Tongue (tissue), 3 donors: ENCODE measurements at places on chromosomes 6 and 20.
A peak's percentile ranks its signal among the peaks of the same experiment; 100 is the strongest.

DNA sequence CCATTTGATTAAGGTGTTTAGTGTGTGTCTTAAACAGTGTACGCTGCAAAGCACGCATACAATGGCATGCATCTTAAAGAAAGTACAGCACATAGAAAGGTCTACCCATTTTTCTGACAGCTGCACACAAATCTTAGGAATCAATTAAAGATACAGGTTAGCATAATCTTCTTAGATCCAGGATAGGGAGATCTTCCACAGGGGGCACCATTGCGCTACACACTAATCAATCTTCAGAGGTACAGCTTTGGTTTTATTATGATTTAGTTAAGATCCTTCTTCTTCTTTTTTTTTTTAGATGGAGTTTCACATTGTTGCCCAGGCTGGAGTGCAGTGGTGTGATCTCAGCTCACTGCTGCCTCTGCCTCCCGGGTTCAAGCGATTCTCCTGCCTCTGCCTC, 63.7 kb upstream of the BEND3 start:
- peak; percentile 20 for DNase-seq

DNA sequence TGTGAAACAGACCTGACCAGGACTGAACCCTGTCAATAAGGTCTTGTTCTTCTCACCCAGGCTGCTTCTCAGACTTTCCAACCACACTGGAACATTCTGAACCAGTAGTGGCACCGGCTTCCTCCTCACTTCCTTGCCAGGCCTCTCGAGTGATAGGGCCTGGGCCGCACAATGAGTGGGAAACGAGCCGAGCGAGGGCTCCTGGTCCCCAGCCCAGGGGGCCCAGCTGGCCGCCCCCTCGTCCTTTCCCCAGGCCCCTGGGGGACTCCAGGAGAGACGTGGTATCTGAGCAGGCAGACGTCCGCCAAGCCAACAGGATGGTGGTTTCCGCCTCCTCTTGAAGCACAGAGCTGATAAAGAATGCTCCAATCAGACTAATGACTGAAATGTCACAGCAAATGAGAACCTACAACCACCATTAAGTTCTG, 117.9 kb downstream of the GMDS start:
- DNase-seq, result no peak

- no peak for DNase-seq
These were observed 47.0 kb upstream of the GCLC start for GRCh38 chr6:53591873-53592272.

DNA sequence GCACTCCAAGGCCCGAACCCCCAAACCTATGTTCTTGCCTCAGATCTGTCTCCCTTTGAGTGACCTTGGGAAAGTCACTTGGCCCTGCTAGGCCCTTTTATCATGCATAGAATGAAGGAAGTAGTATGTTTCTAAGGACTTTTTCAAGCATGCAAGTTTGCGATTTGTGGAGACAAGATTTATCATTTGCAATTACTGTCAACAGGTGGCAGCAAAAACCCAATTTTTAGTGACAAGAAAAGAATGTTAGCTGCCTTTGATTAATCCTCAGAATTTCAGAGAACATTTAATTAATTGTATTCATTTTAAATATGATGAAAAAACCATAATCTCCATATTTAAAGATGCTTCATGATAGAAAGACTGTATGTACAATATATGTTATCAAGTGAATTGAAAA, 28.3 kb upstream of the PREP start:
- peak; percentile 76 for DNase-seq

DNA sequence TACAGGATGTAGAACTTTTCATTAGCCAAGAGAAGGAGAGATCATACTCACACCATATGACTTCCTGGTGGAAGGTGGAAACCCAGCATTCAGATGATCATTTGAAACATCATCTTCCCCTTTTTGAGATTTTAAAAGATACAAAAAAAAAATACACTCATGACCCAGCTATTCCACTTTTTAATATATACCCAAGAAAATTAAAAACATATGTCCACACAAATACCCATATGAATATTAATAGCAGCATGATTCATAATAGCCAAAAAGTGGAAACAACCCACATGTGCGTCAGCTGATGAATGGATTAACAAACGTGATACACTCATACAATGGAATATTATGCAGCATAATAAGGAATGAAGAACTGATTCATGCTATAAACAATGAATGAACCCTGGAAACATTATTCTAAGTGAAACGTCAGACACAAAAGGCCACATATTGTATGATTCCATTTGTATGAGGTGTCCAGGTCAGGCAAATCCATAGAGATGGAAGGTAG, 130.0 kb upstream of the SGK1 start:
- DNase-seq, result no peak

DNA sequence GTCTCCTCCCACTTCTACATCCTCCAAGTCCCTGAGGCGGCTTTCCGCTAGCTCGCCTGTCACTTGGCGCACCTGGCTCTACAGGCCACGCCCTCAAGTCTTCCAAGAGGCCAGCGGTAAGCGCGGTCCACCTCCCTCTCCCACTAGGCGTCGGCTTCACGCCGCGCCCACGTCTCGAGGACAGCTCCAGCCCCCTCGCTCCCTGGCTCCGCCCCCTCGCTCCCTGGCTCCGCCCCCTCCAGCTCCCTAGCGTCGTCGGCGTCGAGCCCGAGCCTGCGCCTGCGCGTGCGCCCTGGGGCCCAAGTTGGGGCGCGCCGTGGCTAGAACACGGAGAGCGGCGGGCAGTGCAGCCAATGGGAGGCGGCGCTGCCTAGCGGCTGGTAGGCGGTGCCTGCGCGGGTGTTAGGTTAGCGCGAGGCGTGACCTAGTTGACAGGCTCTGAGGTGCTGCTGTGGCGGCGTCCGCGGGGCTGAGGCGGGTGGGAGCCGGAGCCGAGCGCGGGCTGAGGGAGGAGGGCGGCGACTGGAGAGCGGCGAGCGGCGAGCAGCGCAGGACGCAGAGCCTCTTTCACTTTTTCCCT, at the start of gene MACROD2:
MACROD2 (plus strand) TSS at position 431 of the 580 bp plus-strand sequence.
- peak; percentile 94 for DNase-seq

DNA sequence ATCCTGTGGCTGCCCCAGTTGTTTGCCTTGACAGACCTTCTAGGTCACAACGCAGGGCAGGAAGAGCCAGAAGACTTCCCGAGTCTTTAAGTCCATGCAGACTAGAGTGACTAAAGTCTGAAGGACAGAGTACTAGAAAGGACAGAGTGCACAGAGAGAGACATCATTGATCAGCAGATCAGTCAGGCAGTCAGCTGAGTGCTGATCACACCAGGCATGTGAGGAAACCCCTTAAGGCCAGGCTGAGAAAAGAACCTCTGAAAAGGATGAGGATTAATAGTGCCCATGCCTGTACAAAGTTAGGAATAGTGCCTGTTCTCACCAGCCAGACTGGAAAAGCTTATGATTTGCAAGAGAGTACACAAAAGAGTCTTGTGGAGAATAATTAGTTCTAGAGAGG, 91.3 kb downstream of the CFAP61 start:
- no peak for DNase-seq

DNA sequence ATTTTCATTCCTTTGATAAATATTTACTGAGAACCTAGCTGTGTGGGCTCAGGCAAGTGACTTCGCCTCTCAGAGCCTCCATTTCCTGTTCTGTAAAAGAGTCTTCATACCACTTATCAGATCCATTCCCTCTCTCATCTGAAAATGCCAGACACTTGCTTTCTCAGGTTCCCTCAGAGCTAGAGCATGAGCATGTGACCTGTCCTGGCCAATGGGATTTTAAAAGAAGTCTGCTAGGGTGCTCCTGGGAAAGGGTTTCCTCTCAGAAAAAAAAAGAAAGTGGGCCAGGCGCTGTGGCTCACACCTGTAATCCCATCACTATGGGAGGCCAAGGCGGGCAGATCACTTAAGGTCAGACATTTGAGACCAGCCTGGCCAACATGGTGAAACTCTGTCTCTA, 5.3 kb downstream of the KCNB1 start:
- no peak for DNase-seq

DNA sequence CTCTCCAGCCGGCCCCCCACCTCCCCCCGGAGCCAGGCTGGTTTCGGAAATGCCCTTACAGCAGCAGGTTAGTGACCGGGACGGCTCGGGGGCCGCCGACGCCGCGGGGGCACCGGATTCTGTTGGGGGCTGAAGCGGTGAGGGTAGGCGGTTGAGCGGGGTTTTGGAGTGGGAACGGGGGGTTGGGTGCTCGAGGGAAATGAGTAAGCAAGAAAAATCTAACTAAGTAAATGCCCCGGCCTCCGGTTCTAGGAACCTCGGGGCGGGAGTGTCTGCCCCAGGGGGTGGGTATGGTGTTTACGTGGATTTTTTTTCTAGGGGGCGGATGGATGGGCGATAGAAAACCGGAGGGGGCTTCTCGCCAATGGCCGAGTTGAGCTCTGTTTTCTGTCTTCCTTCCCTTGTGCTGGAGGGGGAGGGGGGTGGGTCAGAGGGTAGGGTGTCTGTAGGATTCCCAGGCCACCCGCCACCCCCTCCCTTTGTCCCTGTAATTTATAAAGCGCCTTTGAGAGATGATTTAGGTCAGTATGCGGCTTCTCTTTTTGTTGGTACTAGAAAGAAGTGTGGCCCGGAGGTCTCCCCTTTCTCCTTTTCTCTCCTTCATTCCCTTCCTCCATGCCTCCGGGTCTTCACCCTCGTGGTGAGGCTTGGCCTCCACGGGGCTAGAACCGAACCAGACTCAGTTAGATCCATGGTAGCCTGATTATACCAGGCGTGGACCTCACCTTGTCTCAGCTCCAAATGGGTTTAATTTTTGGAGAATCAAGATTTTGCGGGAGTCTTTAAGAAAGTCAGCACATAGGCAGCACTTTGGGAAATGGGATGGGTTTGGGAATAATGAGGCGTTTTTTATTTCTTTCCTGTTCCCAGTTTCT, 2.3 kb downstream of the E2F3 start:
- DNase-seq, result peak; percentile 56

DNA sequence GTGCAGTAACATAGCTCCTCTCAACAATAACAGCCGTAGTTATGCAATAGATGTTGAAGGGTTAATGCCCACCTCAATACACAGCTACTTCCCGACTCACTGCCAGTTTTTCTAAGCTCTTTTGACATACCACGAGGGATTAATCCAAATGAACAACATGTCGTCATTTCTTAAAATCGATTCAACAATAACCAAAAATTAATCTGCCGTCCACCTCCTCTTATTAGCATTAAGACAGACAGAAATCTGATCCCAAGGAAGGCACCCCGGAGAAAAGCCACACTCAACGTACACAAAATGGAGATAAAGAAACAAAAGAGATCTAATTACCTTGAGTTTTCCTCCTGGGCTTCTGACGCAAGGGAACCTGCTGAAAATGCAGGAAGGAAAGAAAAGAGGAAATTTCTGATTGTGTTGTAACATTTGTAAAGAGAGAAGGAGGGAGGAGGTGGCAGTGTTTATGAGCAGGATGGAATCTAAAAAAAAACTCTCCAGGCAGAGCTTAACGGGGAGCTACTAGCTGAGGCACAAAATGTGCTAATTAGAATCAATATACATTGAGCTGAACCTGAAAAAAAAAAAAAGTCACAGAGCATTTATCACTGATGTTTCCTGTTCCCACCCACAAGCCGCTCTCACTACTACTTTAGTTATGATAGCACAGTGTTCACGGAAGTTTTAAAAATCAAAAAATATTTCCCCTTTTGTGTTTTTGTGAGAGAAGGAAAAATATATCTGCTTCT, 109.3 kb downstream of the IPCEF1 start:
- no peak for DNase-seq

DNA sequence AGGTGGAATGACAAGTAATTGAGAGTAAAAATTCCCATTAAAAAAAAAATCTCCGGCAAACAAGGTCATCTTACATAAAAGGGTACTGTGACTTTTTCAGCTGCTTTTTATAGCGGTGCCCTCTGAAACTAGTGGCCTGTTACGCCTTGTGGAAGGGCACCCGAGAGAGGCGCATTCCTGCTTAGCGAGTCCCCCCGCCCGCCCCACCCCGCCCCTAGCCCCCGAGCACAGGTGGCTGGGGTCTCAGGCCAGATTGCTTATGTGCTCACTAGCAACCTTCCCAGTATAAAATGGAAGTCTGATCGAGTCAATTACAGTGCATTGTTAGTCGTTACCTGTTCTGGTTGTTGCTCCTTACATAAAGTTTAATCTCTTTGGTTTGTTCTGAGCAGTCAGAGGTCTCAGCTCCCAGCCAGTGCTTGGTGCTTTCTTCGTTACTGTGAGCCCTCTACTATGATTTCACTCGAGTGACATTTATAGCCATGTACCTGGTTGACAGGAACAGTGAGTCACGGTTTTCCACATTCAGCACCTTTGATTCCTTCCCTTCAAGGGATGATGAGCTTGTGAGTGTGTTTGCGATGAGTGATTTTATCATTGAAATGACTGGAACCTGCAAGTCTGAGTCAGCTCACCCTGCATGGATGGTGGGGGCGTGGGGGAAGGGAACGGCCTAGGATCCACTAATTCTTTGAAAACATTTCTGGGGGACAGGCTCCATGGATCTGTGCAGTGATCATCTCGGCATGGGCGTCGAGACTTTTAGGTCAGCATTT, 47.6 kb downstream of the ZDHHC14 start:
- no peak for DNase-seq

- peak; percentile 39 for DNase-seq
These were observed 31.8 kb upstream of the PTPN1 start for GRCh38 chr20:50478162-50478990.
